ENCODE measurements at places on chromosomes 6 and 20. TPM values are rescaled to one million over a fixed set of nuclear protein-coding genes. Genes with fewer than 3 reads are reported as not detected.

TAAR6 gene
- total RNA-seq = not detected

SLC13A3 gene
- total RNA-seq = 4.9 TPM

SRSF12 gene
- 0.41 TPM for total RNA-seq

TSBP1 gene
- not detected for total RNA-seq

DNA sequence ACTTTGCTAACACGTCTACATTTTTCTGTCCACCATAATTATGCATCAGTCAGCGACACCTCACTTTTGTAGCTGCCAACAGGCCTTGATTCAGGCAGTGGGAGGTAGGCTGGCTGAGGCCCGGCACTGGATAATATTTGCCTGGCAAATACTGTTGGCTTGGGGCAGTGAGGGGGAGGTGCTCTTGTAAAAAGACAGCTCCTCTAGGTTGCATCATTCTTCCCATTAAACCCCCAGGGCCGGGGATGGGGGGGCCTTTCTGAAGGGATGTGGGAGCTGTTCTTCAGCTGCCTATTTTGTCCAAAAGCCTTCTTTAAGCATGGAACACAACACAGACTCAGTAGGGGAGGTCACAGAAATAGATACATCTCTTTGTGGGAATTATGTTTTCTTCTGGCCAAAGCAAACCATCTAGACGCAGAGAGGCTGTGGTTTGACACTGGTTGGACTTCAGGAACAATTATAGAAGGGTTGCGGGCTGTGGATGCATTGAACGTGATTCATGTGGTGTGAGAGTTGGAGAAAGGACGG, 338.3 kb upstream of the NT5E start:
- no peak for DNase-seq

GRCh38 chr20:61539706-61540360, 287.8 kb downstream of the CDH4 start:
- no peak for DNase-seq

- no peak for DNase-seq
Measured at GRCh38 chr6:79057746-79058145, 20.3 kb downstream of the PHIP start.

DNA sequence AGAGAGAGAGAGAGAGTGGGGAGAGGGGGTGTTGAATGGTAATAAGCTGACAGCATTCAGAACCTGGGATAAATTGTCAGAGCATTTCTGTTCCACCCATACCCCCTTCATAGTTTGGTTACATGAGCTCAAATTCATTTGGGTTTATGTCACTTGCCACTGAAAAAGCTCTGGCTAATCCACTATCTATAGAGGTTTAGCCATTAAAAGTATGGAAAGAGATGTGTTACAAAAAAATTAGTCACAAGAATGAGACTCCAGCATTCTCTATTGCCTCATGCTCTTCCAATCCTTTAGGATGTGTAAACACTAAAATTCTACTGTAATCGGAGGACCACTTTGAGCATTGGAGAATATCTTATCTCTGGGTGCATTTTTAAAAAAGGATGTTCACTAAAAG, 297.6 kb upstream of the TCF21 start:
- DNase-seq = no peak

DNA sequence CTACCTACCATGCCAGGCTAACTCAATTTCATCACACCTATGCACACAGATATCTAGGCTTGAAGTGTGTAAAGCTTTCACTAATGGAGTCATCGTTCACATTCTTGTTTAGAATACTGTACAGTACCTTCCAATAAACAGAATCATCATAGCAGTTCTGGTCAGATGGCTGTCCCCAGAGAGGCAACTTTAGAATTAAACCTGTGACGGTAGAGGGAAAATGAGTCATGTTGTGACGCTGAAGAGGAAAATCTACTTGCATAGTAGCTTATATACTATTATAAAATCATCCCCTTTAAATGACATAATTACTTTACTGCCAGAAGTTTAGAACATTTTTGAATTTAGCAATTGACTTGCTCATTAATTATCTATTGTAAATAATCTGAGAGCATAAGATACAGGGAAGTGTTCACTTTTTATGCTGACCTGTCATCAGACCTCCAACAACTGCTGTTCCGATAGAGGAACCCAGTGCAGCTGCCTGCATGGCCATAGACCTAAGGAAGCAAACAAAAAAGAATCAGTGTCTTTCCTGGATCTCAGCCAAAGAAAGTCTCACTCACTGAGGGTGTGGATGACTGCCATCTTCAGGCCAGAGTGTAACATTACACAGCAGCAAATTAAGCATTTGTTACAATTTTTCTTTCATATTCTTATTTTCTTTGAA, 29.8 kb downstream of the RHAG start:
- no peak for DNase-seq

GRCh38 chr6:104434519-104434918, 425.2 kb downstream of the HACE1 start:
- no peak for DNase-seq

- DNase-seq = no peak
Measured at GRCh38 chr6:138544501-138544900, 45.2 kb upstream of the NHSL1 start.

Measured in thoracic aorta (tissue), 2 donors.